Activated naive CD4-positive, alpha-beta T cell treated with anti-CD3 and anti-CD28 coated beads, Interleukin-2, amount 50 U/mL, for 16 hours (primary cell): ENCODE measurements at places on chromosomes 2 and 18.

GRCh38 chr18:50877545-50878265 is 1.2 kb upstream of the ME2 start:
- DNase-seq = no peak

DNA sequence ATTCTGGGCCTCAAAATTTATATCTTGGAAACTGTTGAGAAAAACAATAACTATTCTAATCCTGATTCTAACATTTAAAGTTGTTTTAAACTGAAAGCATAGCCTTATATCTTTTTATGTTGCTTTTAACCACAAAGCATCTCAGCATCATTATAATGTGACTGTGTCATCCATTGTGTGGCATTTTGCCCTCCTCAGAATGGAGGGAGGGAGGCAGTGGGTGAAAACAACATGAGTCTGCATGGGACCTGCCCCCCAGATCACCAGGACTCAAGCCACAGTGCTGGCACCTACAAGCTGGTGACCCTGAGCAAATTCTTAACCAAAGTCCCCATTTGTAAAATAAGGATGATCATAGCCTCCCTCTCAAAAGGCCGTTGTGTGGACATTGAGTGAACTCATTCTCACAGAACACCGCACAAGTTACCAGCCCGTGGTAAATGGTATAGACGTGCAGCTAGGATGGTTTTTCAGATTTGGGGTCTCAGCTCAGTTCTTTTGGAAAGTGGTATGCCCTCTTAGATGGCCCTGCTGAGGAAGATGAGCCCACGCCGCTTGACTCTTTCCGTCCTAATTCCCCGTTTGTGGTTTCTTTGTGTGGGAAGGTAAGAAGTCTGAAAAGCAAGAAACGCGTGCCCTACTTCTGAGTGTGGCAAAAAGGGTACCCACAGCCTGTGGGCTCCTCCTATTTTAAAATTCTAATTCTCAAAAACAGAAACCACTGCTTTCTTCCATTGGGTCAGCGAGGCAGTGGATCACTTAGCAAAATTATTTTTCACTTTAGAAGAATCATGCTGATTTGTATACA is 305.0 kb upstream of the ID2 start:
- DNase-seq = no peak

DNA sequence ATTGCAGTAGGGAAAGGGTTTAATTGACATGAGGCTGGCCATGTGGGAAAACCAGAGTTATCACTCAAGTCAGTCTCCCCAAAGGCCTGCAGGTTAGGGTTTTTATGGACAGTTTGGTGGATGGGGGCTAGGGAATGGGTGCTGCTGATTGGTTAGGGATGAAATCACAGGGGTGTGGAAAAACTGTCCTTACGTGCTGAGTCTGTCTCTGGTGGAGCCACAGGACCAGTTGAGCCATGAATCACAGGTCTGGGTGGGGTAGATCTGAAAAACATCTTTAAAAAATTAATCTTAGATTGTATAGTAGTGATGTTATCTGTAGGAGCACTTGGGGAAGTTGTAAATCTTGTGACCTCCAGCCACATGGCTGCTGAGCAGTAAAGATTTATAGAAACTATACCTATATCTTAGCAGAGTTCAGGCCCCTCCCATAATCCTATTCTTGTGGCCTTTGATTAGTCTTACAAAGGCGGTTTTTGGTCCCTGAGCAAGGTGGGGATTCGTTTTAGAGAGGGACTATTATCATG is 139.6 kb downstream of the COMMD1 start:
- DNase-seq = no peak

- DNase-seq = no peak
These were observed 4.3 kb downstream of the TGOLN2 start for GRCh38 chr2:85323351-85323987.

DNA sequence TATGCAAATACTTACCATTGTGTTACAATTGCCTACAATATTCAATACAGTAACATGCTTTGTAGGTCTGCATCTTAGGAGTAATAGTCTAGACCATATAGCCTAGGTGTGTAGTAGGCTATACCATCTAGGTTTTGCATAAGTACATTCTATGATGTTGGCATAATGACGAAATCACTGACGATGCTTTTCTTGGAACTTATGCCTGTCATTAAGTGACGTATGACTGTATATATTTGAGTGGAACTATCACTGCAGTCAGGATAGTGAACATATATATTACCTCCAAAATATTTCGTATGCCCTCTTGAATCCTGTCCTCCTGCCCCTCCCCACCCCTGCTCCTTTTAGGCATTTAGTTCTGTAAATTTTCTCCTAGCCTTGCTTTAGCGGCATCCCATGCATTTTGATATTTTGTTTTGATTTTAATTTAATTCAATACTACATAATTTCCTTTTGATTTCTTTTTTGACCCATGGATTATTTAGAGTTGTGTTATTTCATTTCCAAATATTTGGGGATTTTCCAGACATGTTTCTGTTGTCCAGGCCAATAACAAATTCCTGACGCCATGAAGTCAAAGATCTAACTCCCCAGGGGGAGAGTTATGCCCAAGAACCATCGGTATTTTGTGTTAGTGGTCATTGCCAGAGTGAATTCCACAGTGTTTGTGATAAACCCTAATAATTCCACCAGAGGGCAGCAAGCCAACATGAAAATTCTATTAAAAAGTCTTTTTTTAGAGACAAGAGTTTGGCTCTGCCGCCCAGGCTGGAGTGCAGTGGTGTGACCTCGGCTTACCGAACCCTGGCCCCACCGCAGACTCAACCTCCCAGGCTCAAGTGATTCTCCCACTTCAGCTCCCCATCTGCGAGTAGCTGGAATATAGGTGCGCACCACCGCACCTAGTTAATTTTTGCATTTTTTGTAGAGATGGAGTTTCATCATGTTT is 24.2 kb upstream of the CASP8 start:
- peak; percentile 21 for DNase-seq

GRCh38 chr2:31996571-31997150 is 14.1 kb downstream of the MEMO1 start:
- DNase-seq = no peak

DNA sequence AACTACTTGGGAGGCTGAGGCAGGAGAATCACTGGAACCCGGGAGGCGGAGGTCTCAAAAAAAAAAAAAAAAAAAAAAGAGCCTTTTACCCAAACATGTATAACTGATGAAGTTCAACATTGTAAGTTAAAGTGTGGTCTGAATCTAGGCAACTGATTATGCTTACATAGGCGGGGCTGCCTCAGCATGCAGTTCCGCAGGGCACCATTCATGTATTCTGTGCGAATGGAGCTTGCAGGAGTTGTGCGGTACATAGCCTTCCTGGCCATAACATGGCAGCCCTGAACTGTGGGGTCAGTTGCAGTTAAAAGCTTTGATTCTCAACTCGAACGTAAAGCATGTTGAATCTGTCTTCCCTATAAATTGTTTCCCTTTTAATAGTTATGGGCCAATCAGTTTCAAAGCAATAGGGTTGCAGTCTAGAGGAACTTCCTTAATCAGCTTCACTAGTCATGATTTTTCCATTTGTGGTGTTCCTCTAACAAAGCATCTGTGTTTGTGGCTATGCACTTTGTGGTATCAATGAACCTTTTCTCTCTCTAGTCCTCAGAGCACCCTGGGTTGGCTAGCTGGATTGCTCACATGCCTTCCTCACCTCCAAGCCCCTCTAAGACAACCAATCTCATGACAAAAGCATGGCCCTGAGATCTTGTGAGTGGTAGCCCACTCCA is 30.6 kb upstream of the CEP68 start:
- DNase-seq = no peak
